ENCODE measurements at places on chromosomes 12 and 14.

- no peak for DNase-seq
Observed at GRCh38 chr12:105880824-105881388, 257.8 kb downstream of the NUAK1 start.

GRCh38 chr14:55417955-55418354 is 6.3 kb upstream of the ATG14 start:
- DNase-seq, result no peak

DNA sequence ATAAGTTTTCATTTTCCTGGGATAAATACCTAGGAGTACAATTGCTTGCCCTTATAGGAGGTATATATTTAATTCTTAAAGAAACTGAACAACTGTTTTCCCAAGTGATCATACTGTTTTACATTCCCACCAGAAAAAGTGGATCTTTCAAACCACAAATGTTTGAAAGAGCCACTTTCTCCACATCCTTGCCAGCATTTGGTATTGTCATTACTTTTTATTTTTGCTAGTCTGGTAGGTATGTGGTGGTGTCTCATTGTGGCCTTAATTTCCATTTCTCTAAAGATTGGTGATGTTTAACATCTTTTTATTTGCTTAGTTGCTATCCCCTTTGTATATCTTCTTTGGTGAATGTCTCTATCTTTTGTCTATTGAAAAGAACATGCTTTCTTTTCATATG is 50.6 kb downstream of the CCDC91 start:
- DNase-seq, result no peak

DNA sequence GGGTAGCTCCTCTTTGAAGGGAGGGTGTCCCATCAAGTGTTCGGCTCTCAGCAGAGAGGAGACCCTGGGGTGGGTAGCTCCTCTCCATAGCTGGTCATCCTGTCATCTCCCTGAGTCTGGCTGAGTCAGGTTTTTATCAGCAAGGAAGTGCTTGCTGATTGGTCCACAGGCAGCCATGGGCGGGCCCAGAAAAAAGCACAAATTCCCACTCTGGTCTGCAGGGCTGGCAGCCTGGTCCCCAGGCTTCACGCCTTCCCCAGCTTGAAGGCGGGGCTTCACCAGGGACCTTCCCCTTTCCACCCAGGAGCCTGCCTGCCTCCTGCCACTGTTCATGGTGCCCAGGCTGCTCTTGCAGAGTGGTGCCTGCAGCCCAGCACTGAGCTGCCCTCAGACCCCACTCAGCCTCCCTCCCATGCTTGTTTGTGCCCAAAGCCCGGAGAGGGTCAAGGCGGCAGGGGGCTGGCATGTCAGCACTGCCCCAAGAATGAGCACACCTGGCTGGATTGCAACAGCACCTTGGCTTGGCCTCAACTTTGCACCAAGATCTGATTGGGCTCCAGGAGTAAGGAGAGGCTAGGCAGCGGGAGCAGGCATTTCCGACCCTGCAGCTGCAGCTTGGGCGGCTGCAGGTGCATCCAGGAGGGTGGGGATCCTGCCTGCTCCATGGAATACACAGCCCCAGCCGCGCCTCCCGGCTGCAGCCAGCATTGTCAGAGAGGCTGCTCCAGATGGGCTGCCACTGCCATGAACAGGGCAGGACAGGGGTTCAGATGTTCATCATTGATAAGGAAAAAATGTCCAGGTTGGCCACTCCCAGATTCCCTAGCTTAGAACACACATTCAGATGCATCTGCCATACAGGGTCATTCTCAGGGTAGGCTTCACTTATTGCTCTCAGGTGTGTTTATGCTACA is 22.0 kb upstream of the WDR89 start:
- peak; percentile 57 for DNase-seq

DNA sequence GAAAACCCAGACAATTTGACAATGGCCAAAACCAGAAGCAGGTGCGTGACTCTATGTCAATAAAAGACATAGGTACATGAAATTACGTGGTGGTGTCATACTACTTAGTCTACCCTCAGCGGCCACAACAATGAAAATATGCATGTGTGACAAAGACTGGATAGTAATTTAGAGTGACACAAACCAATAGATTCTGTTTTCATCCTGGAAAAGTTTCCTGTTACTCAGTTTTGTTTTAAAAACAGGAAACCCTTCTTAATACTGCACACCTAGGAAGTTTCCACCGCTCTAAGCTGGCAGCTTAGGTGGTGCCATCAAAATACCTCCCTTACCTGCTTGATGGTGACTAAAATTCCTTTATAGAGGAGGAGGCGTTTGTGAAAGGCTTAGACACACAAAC is 15.1 kb downstream of the POU6F1 start:
- no peak for DNase-seq

DNA sequence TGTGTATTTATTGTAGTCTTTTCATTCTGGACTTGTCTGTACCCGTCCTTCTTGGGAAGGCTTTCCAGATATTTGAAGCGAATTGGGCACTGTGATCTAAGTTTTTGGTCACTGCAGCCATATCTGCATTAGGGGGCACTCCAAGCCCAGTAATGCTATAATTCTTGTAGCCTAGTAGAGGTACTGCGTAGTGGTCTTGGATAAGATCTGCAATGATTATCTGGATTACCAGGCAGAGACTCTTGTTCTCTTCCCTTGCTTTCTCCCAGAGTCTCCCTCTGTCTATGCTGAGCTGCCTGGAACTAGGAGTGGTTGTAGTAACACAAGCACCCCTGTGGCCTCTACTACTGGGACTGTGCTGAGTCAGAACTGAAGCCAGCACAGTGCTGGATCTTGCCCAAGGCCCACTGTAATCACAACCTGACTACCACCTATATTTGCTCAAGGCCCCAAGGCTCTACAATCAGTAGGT is 30.0 kb downstream of the SLC38A2 start:
- DNase-seq, result peak; percentile 45

- no peak for DNase-seq
Observed at GRCh38 chr14:78028471-78028870, 141.7 kb upstream of the NRXN3 start.

GRCh38 chr12:131441060-131441396 is 269.9 kb upstream of the SFSWAP start:
- DNase-seq, result no peak

DNA sequence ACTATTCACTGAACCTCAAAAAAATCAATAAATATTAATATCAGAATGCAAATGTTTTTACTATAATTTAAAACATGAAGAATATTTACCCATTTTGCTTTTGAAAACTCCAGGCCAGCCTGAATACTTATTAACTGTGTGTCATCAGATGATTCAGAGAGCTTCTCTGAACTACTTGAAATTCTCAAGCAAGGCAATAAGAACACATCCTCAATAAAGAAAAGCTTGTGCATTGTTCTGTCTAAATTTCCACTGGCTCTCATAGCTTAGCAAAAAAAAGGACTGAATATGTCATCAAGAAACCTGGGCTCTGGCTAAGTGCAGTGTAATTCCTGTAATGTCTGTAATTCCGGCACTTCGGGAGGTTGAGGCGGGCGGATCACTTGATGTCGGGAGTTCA is 194.1 kb downstream of the BTG1 start:
- no peak for DNase-seq

DNA sequence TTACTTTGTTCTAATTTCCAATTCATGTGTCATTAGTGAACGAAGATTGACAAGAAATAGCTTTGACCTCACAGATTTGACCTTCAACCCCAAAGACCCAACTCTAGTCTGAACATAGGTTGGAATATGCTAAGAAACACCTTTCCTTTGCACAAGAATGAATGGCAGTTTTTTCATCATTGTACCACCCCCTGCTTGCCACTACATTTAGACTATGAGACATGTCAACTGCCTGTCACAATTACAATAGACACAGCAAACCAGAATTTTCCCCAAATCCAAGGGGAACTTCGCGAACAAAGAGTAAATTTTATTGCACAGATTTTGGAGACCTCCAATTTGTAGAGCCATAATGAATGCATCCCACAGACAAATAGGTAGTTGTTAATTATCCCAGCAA is 535.4 kb downstream of the PRKD1 start:
- DNase-seq, result no peak

- DNase-seq, result no peak
Observed at GRCh38 chr12:93670104-93670503, 7.1 kb upstream of the CRADD start.

GRCh38 chr14:95496111-95496681 is 20.3 kb downstream of the SYNE3 start:
- no peak for DNase-seq

- no peak for DNase-seq
Observed at GRCh38 chr12:9118158-9118557, 2.4 kb upstream of the A2M start.

DNA sequence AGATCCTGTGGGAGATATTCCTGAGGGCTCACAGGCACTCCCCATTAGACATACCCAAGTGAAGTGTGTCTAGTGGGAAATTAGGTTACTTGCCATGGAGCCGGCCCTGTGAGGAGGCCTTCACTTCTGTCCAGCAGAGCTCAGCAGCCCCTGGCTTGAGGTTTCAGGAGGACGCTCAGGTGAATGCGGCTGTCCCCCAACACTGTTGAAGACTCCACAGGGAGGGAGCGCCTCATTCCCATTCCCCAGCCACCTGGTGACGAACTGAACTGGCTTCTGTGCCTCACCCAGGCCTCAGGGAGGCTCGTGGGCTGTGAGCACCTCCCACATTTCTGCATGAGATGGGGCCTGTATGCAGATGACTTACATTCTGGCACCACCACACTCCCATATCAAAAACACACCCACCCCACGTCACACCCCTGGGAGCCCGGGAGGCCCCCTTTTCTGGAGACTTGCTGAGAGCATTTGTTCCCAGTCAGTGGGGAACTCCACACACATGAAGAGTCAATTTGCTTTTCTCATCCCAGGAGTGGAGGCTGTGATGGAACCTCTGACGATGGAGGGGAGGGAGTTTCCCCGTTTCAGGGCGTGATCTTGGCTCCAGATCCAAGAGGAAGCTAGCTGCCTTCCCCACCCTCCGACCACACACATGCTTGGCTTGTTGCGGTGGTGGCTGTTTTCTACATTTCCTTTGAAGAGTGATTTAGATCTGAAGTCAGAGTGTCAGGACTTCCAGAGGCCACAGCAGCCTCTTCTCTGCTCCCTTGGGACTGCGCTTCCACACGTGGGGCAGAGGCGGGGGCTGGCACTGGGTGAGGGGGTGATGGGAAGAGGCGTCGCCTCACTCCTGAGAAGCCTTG is 120.7 kb downstream of the ADGRD1 start:
- no peak for DNase-seq

DNA sequence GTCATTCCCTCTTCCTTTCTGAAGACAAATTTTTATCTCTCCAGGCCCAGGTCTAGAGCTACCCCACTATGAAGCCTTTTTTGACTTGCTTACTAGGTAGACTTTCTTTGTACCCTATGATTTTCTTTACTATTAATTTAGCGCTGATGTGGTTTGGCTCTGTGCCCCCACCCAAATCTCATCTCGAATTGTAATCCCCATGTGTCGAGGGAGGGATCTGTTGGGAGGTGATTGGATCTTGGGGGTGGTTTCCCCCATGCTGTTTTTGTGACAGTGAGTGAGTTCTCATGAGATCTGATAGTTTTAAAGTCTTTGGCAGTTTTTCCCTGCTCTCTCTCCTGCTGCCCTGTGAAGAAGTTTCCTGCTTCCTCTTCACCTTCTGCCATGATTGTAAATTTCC is 118.1 kb downstream of the SLC38A1 start:
- DNase-seq, result no peak

DNA sequence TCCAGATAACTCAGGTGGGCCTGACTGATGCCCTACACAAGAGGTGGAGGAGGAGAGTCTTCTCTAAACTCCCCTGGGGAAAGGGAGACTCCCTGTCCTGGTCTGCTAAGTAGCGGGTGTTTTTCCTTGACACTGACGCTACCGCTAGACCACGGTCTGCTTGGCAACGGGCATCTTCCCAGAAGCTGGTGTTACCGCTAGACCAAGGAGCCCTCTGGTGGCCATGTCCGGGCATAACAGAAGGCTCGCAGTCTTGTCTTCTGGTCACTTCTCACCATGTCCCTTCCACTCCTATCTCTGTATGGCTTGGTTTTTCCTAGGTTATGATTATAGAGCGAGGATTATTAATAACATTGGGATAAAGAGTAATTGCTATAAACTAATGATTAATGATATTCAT is 965.5 kb downstream of the TMEM121 start:
- DNase-seq, result peak; percentile 7

- DNase-seq, result no peak
Observed at GRCh38 chr12:132190834-132191500, 46.7 kb downstream of the NOC4L start.

DNA sequence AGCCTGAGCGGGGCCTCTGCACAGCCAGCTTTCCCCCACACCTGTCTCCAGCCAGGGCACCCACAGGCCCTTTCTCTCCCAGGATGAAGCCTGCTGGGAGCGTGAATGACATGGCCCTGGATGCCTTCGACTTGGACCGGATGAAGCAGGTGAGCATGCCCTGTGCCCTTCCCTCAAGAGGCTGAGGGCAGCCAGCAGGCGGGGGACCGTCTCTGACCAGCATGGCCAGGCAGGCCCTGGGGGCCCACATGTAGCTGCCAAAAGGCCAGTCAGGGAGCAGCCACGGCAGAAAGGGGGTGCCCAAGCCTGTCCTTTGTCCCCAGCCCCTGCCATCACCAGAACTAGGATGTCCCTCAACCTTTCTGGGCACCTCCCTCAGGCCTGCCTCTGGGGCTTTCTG is 18.3 kb downstream of the DEGS2 start:
- no peak for DNase-seq

DNA sequence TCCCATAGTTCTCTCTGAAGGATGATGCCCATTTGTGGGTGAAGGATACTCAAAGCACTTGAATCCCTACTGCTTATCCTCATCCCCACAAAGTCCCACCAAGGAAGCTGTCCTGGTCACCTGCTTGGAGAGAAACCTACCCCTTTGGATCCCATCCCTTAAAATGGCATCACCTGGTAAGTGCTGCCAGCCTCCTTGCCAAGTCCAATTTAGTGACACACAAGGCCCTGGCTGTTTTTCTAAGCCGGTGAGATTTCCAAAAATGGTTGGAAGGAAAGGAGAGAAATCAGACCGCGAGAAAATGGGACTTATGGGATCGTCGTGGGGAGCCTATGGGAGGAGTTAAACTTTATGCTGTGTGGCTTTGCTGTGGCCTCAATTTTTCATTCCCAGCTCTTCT is 358.2 kb downstream of the FUT8 start:
- DNase-seq, result no peak

- DNase-seq, result no peak
Observed at GRCh38 chr12:105060715-105061378, 23.4 kb downstream of the ALDH1L2 start.

GRCh38 chr14:60933920-60934655 is 46.8 kb downstream of the TRMT5 start:
- peak; percentile 44 for DNase-seq

DNA sequence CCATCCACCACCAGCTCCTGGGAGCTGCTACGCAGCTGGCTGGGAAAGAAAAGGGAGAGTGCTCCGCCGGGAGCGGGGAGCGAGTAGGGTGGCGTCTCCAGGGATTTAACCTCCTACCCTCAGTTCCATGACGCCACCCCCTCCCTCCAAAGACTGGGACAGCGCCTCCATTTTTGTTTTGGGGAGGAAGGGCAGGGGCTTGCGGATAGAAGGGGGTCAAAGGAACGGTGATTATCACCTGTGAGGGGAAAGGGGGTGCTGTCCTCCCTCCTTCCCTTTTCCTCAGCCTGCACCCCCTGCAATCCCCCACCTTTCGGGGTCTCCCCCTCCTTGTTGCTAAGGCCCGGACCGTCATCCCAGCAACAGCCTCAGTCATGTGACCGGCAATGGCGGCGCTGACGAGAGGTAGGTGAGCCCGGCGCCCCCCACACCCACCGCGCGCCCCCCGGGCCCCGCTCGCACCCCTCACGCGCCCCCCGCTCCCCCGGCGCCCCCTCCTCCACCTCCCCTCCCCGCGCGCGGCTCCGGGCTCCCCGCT is at the start of gene DTX3:
TSS of gene DTX3 (plus strand) at position 371 of the 538 bp plus-strand sequence. CDS start 1,694 bp downstream, outside the sequence.
- DNase-seq, result no peak

GRCh38 chr14:41859336-41859735 is 252.7 kb downstream of the LRFN5 start:
- no peak for DNase-seq

All from HT-29 (cell line).